Right renal cortex interstitium (tissue), 3 donors: ENCODE measurements at places on chromosomes 13 and 19.
A peak's percentile ranks its signal among the peaks of the same experiment; 100 is the strongest.

GRCh38 chr19:5995606-5996005, 17.7 kb upstream of the RANBP3 start:
- no peak for DNase-seq

DNA sequence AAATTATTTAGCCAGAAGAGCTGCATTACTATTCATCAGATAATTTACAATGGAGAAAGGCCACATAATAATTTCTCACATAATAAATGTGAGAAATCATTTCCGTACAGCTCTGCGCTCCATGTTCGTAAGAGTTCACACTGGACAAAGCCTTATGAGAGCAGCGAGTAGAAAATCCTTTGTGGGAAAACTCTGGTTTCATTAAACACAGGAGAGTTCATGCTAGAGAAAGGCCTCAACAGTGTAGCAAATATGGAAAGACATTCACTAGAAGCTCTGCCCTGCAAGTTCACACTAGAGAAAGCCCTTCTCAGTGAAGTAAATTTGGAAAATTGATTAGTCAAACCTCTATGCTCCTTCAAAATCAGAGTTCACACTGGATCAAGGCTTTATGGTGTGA, 8.4 kb downstream of the ZNF776 start:
- no peak for DNase-seq

GRCh38 chr13:27654816-27655215, 33.1 kb downstream of the POLR1D start:
- no peak for DNase-seq

DNA sequence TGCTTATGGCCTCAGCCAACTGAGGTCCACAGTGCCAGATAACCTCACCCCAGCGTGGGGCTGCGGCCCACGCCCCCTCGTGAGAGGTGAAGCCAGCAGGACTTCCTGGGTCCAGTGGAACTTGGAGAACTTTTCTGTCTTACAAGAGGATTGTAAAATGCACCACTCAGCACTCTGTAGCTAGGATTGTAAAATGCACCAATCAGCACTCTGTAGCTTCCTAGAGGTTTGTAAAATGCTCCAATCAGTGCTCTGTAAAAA, 109.1 kb downstream of the AKAP11 start:
- DNase-seq: no peak

DNA sequence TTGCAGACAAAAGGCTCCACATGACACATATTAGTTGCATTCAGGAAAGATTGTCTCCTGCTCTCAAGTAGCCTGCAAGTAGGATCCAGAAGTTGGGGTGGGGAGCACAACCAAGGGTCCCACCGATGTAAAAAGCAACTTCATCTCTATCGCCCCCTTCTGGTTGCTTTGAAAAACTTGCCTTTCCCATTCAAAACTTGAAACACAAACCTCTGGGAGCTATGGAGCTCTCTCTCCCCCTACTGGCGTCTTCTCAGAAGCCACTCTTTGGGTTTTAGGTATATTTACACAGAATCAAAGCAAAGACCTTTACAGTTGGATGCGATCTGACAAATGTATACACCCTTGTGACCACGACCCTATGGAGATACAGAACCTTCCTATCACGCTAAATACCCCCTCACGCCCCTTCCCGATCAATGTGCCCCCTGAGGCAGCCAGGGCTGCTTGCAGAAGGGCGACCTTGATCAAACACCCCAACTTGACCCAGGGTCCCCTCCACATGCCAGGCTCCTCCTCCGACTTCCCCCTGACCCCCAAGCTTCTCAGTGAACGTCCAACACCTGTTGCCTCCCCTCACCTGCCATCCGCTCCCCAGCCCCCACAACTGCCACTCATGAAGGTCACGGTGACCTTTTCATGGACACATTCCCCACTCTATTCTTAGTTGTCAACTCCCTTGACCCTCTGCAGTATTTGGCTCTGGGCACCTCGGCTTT, 10.1 kb downstream of the NOSIP start:
- DNase-seq: peak; percentile 69

GRCh38 chr19:1765232-1765903, 12.1 kb downstream of the ONECUT3 start:
- DNase-seq: no peak

DNA sequence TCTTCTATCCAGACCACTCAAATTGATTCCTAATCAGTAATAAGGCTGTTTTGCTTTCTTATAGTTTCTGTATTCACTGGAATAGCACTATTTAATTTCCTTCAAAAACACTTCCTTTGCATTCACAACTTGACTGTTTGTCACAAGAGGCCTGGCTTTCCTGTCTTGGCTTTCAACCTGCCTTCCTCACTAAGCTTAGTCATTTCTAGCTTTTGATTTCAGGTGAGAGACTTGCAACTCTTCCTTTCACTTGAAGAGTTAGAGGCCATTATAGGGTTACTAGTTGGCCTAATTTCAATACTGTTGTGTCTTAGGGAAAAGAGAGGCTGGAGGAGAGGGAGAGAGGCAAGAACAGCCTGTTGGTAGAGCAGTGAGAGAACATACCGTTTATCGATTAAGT, 47.0 kb downstream of the SACS start:
- no peak for DNase-seq

- DNase-seq: no peak
These were observed 11.7 kb downstream of the KCNRG start for GRCh38 chr13:50026788-50027473.

DNA sequence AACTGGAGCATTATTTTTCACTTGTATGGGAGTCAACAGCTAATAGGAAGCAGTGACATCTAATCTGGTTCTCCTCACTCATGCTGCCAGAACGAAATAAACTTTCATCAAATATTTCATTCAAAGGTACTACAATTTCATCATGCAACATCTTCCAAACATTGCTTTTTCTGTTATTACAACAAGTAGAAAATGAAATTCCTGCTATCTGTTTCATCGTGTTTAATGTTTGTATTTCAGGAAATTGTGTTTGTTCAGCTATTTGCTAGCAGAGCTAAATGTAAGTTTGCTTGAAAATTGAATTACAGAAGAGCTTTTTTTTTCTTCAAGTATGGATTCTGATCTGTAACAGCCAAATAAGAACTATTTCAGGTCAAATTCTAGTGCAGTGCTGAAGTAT, 90.1 kb downstream of the SLITRK6 start:
- DNase-seq: no peak

GRCh38 chr13:110542169-110542796, 19.2 kb downstream of the RAB20 start:
- no peak for DNase-seq

DNA sequence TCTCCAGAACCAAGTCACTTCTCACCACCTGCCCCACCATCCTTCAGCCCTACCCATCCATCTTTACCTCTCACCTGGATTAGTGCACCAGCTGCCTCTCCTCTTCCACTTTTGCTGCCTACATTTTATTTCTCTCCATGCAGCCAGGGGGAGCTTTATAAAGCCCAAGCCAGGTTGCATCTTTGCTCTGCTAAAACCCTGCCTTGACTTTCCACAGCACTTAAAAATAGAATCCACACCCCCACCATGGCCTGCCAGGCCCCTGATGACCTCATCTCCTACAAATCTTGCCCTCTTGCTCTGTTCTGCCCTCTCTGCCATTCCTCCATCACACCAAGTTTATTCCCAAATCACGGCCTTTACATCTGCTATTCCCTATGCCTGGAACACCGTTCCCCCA, 1.8 kb downstream of the HOOK2 start:
- no peak for DNase-seq

DNA sequence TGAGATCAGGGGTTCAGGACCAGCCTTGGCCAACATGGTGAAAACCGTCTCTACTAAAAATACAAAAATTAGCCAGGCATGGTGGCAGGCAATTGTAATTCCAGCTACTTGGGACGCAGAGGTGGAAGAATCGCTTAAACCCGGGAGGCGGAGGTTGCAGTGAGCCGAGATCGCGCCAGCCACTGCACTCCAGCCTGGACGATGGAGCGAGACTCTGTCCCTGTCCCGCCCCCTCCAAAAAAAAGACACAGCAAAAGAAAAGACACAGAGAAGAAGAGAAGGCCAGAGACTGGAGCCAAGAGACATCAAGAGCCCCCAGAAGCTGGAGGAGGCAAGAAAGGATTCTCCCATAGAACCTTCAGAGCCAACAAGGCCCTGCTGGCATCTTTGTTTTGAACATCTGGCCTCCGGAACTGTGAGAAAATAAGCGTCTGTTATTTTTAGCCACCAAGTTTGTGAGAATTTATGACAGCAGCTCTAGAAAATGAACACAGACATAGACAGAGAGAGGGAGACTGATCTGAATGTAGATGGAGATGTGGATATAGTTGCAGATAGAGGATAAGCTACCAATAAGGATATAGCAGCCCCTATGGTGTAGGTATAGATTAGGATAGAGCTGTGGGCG, 25.7 kb upstream of the PNMA8B start:
- no peak for DNase-seq

GRCh38 chr19:17170538-17171297, 44.4 kb upstream of the USE1 start:
- no peak for DNase-seq

DNA sequence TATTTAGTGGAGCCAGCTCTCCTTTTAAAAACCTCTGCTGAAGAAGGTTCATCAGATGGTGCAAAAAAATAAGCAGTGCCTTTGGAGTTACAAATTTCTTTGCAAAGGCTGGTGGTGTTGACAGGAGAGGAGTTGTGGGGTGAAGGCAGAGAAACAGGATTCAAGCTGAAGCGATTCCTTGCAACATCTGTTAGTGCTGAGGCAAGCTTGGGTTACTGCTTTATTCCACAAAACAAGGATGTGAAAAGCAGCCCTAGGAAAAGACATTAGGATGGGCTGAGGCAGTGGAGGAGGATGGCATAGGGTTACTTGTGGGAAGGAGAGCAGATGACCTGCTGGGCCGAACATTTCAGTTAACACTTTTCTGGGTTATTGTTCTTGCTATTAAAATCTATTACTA, 390.7 kb downstream of the DLEU7 start:
- DNase-seq: no peak

DNA sequence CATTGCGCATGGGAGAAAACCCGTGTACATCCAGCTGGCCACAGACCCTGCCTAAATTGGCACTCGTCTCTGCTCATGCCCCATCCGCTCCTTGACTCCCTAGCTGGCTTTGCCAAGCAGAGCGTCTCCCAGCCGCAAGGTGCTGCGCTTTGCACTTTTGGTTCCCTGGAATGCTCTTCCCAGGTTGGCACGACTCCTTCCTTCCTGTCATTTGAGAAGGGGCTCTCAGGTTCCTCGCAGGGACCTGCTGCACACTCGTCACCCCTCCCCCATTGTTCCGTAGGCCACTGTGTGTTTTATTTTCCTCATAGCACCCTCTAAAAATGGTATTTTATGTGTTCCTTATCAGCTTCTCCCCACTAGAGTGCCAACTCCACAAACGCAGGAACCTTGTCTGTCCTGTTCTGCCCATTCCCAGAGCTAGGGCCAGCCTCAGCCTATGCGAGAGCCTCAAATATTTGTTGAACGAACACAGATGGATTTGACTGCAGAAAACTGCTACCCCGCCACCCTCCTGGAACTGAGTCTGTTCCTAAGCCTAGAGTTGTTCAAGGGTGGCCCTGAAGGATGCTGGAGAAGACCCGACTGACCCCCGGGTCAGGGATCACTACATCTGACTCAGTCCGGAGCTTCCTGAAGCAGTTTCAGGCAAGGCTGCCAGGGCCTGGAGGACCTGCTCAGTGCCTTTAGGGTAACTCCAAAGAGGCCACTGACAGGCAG, 8.4 kb upstream of the CEBPA start:
- DNase-seq: peak; percentile 21

DNA sequence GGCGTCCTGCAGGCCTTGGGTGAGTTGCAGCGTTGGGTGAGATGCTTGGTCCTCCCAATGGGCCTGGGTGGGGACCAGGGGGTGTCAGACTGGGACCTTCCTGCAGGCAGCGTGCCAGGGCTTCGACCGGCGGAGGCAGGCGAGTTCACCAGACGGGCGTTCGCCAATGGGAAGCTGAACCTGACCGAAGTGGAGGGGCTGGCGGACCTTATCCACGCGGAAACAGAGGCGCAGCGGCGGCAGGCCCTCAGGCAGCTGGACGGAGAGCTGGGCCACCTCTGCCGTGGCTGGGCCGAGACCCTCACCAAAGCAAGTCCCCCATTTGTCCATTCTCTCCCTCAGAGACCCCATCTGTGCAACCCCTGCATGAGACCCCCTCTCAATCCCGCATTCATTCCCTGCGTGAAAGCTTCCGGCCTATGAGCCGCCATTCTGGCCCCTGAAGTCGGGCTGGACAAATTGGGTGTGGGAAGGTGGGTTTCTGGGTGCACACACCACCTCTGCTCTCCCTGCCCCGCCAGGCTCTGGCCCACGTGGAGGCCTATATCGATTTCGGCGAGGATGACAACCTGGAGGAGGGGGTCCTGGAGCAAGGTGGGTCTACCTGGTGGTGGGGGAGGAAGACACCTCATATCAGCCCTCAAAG, 1.2 kb downstream of the GTPBP3 start:
- no peak for DNase-seq

DNA sequence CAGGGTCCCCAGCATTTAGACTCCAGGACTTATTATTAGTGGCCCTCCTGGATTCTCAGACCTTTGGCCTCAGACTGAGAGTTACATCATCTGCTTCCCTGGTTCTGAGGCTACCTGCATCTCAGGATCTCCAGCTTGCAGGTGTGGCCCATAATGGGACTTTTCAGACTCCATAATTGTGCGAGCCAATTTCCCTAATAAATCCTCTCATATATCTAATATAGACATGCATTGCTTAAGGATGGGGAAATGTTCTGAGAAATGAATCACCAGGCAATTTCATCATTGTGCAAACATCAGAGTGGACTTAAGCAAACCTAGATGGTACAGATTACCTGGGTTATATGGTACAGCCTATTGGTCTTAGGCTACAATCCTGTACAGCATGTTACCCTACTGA, 116.5 kb upstream of the FBXL3 start:
- no peak for DNase-seq

GRCh38 chr13:98938801-98939200, 39.1 kb downstream of the DOCK9 start:
- no peak for DNase-seq

DNA sequence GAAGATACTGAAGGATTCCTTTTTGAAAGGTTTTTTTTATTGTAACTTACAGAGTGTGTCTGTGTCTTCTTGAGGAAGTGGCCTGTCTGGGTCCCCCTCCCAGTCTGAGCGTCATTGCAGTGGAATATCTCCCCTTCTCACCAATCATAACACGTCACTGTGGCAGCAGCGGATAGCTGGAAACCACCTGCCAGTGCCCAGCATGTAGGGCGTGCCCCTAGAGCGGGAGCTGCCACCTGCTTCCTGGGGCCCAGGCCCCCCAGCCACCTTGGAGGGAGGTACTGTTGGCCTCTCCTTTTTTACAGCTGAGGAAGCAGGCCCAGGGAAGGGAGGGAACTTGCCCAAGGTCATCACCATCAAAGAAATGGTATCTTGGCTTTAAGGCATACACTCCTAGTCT, 4.6 kb upstream of the DNM2 start:
- DNase-seq: no peak

DNA sequence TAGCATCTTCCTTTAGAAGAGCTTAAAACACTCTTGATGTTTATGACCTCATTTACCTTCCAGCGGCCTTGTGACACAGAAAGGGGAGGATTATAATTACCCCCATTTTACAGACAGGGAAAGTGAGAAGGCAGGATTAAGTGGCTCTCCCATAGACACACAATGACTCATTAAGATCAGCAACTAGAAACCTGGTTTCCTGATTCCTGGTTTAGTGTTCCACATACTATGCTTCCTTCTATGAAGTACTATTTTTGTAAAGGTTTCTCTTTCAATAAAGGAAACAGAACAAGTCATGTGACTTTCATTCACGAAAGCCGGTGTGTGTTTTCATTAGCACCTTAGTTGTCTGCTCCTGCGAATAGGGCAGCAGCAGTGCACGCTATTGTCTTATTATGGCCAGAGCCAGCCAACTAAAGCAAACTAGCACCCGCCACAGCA, 8.3 kb downstream of the IRS2 start:
- no peak for DNase-seq
